ENCODE measurements at places on chromosomes 12 and 14. TPM values are rescaled to one million over a fixed set of nuclear protein-coding genes. Genes with fewer than 3 reads are reported as not detected.
A peak's percentile ranks its signal among the peaks of the same experiment; 100 is the strongest.

- DNase-seq: no peak
Measured at GRCh38 chr12:2851931-2852330, 4.9 kb downstream of the TEX52 start.

DNA sequence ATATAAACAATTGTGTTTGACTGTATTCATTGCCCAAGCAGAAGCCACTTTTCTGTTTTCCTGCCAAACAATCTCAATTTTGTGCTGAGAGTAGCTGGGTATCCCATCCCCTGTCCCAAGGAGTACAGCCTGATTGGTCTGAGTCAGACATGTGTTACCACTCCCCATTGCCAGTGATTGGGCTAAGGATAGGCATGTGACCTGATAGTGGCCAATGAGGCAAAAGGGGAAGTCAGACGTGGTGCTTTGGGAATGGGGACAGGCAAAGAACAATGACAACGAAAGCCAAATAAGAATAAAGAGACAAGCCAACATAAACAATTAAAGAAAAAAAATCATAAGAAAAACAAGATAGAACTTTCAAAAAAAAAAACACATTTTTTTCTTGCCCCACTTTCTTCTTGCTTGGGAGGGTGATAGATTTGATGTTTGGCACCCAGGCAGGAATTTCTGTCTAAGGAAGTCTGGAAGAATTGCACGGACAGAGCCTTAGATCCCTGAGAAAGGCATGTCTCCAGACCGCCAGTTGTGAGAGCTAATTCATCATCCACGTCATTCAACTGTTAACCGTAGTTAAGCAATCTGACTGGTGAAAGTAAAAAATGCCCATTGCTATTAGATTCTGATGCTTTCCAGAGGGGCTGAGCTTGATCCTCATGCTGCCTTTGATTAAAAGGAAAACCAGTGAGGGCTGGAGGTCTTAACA lies 626.6 kb upstream of the TMEM132C start:
- no peak for DNase-seq

DNA sequence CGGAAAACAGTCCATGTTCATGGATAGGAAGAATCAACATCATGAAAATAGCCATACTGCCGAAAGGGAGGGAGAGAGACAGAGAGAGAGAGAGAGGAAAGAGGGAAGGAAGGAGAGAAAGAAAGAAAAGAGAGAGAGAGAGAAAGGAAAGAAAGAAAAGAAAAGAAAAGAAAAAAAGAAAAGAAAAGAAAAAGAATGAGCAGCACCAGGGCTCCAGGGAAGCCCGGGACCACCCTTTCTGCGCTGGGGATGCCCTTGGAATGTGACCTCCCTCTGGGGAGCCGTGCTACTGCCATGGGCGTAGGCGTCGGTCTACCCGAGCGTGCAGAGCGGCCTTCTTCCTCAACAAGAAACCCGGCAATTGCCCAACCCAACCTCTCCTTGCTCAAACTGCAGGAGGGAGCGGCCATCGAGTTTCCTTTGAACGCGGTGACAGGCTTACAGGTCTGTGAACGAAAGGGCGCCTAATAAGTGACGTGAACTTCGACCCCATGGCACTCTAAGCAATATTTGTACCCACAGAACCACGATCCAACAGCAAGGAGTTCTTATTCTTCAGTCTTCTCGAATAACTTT lies 16.9 kb downstream of the OR6S1 start:
- no peak for DNase-seq

DNA sequence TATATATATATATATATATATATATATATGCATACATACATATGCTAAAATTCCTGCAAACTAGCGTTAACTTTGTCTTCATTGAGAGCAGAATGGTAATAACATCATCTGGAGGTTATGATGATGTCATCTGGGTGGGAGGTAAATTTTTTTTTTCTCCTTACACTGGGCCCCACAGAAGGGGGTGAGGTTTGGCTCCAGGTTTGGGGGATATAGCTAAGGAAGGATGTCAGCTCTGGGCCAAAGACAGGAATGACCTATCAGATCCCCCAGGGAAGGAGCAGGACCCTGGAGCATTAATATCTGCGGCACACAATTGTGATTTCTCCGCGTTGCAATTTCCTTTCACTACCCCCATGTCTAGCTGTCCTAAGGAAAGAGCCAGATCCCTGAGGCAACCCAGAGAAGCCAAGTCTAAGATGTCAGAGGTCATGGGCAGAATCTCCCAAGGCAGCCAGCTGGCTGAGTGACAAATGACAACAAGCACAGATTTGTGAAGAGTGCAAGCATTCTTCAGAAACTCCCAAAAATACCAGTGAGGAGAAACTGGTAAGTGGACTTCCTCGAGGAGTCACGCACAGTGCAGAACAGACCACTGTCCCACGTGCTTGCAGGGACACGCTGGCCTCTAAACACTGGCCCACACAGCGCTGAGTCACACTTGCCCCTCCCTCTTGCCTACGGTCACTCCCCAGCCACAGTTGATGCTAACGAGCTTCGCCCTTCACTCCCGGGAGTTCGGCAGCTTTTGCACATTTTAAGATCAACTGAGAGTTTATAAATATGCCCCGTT lies 9.9 kb downstream of the UBC start:
- DNase-seq: peak; percentile 85

DNA sequence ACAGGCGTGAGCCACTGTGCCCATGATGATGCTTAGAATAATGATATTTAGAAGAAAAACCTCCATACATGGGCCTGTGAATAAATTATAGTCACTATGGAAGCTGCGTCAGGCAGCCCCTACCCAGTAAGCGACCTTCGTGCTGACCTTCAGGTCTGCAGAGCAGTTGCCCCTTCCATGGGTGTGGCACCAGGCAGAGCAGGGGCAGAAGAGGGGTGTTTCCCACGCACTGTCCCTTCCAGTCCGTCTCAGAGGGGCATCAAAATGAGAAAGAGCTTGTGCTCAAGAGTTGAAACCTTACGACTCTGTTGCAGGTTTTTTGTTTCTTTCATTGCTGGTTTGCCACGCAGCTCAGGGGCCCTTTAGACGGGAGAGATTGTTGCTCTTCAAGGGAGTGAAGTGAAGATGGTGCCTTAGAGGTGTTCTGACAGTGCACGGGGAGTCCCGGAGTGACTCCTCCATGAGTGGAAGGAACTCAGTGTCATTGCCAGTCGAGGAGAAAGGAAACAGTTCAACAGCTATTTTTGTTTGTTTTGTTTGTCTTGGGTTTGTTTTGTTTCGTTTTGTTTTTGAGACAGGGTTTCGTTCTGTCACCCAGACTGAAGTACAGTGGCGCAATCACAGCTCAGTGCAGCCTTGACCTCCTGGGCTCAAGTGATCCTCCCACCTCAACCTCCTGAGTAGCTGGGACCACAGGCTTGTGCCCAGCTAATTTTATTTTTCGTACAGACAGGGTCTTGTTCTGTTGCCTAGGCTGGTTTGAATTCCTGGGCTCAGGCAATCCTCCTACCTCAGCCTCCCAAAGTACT lies 13.9 kb downstream of the CKB start:
- DNase-seq: no peak

DNA sequence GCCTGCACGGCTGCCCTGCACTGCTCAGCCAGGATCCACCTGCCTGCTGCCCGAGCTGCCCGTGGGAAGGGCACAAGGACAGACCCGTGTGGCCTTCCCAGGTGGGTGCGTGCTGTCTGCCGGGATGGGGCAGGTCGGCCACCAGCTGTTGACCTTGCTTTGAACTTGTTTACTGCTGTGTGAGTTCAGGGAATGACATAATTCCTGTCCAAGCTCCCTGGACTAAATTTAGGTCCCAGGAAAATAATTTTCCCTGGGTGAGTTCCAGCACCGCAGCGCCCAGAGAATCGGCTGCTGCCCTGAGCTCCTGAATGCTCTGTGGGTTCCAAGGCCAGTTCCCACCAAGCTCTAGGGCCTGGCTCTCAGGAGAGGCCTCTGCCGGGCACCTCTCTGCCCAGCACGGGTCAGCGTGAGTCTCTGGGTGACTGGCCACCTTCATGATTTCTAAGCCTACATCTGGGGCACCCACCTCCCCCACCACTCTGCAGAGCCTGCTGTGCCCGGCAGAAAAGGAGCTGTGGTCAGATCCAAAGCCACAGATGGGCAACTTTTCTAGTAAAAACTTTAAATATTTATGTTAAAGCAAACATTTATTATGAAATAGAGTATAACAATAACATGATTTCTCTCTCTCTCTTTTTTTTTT lies 27.2 kb upstream of the MLXIP start:
- DNase-seq: peak; percentile 39

DNA sequence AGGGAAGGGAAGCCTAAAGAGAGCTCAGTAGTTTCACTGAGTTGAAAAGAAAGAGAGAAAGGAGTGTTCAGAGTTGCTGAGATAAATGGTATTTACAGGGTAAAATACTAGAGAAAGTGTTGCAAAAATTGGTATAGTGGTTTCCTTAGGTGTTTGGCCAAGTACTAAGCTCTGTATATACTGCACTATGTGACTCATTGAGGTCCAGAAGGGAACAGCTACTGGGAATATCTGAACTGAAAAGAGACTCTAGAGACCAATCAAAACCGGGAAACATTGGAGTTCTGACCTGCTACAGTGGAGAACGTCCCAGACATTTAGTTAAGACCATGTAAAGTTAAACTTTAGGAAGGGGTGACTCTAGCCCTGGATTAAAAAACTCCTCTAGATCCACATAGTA lies 42.7 kb upstream of the ALX1 start:
- DNase-seq: no peak

- no peak for DNase-seq
Measured at GRCh38 chr12:52224151-52224550, 8.9 kb upstream of the KRT7 start.

The OR4E2 gene
- total RNA-seq: not detected

The SLC5A8 gene
- not detected for total RNA-seq

The NXPH4 gene
- not detected for total RNA-seq

The RPGRIP1 gene
- not detected for total RNA-seq

The CLEC2A gene
- not detected for total RNA-seq

The BCL11B gene
- 0.07 TPM for total RNA-seq

The OVCH1 gene
- total RNA-seq: not detected

The ACOT6 gene
- total RNA-seq: not detected

Measured in endothelial cell of umbilical vein (primary cell).